ENCODE measurements at places on chromosomes 1 and 21. TPM values are rescaled to one million over a fixed set of nuclear protein-coding genes. Genes with fewer than 3 reads are reported as not detected.

Gene OR2T33
- total RNA-seq: not detected

GRCh38 chr21:36584980-36585940 is 105.3 kb upstream of the CLDN14 start:
- DNase-seq: no peak

DNA sequence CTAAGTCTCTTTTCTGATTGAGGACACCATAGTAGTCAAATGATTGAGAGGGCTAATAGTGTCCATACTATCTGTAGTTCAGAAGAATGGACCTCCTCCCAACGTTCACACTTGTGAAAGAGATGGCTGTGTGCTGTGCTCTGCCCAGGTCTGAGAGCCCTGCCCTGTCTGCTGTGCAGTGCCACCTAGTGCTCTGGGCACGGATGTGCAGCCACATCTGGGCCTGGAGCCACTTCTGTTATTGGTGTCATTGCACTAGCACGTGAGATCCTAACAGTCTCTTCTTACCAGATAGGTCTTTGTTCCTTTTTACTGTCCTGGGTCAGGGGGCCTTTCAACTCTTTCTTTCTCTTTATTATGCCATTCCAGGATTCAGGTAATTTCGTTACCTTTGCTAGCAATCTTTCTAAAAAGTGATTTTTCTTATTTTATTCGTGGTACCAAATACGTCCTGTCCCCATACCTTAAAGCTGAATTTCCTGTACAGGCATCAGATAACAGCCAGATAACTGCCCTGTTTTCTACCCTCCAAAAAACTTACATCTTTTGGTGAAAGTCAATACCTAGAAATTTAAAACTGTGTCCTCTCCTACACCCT is 21.7 kb downstream of the INTS3 start:
- peak; percentile 65 for DNase-seq

DNA sequence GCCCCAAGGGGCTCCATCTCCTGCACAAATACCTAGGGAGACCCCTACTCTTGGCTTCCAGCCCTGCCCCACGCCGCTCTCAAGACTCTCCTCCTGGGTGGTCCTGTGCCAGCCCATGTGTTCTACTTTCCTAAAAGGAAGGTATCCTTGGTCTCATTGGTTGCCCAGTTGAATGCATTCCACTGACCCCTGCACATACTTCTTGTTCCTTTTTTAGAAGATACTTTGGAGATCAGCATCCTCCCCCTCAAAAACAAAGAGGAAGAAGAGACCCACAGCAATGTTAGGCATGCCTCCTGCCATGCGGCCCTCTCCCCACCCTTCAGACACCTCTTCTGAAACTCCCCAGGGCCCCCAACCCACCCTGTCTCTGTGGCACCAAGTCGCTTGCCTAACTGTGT is 4.1 kb downstream of the SLAMF9 start:
- DNase-seq: no peak

DNA sequence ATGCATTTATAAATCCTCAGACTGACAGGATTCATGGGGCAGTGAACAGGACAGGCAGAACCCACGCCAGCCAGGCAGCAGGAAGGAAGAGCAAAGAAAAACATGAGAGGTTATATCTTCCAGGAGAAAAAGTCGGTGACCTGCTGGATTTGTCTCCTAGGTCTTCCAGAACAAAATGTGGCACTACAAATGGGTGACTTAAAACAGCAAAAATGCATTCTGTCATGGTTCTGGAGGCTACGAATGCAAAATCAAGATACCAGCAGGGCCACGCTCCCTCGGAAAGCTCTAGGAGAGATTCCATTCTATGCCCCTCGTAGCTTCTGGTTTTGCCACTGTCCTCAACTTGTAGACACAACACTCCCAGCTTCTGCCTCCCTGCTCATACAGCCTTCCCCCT is 63.4 kb downstream of the PSMG1 start:
- DNase-seq: no peak

Gene ARHGEF16
- total RNA-seq: 0.35 TPM

DNA sequence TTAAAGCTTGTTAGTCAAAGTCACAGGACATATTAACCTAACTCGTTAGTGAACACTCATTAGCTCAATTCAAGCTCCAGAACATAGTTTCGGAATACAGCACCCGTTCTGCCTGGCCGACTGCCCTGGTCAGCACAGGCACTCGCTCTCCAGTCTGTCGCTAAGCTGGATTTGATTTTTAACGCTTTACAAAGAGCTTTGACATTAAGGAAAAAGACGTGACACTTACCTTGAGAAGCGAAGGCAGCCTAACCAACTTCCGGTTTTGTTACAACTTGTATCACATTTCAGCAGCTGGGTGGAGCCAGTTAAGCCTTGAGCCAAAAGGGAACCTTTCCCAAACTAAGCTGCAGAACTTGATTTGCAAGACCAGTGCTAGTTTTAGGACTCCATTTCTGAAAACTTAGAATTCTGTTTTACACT is at the start of gene FRRS1:
Gene FRRS1, minus strand, starts transcription at position 258 of the 423 bp plus-strand sequence. CDS start 17,867 bp downstream, outside the sequence.
- DNase-seq: no peak

GRCh38 chr1:239735111-239735510 is 348.7 kb downstream of the CHRM3 start:
- DNase-seq: no peak

Gene OR2L13
- total RNA-seq: not detected

Gene PDE4B
- 53.2 TPM for total RNA-seq

DNA sequence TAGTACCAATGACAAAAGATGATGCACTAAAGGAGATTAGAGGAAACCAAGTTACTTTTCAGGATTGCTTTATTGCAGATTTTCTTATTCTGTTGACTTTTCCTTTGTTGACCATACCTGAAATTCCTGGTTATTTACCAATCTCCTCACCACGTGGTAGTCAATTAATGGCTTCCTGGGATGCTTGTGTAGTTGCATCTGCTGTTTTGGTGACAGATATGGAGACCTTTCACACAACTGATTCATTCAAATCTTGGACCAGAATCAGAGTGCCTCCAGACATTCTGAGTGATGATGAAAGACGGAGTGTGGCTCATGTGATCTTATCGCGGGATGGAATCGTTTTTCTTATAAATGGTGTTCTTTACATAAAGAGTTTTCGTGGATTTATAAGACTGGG is 91.3 kb downstream of the CATSPERE start:
- no peak for DNase-seq

- no peak for DNase-seq
Measured at GRCh38 chr1:233513431-233513830, 100.5 kb upstream of the KCNK1 start.

GRCh38 chr1:191592907-191593306 is 565.4 kb upstream of the RGS18 start:
- DNase-seq: no peak

GRCh38 chr1:157004806-157005205 is 40.7 kb downstream of the ARHGEF11 start:
- no peak for DNase-seq

DNA sequence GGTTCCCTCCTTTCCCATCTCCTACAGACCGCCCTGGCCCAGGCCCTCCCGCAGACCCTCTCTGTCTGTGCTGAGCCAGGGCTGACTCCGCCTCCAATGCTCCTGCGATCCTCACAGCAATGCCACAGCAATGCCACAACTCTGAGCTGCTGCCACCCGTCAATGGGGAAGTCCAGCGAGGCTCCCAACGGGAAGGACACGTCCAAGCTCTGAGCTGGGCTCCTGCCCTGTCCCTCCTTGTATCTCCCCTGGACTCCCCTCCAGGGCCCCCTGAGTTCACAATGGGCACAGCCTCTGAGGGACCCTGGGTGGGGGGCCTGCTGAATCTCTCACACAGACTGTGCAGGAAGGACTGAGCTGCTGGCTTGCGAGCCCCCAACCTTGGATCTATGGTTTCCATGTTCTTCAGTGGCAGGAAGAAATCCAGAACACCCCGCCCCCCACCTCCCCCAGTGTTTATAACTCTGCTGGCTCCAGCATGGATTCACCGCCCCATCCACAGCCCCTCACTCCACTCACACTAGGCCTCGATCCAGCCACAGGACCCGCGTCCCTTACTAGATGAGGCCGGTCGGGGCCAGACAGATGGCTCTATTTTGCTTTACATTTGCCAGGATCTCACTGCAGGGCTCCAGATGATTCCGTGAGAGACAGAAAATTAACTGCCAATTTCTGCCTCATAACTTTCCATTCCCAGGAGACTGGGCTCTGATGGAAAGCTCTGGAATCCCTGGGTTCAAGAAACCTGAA is 338.0 kb downstream of the MATN1 start:
- no peak for DNase-seq

DNA sequence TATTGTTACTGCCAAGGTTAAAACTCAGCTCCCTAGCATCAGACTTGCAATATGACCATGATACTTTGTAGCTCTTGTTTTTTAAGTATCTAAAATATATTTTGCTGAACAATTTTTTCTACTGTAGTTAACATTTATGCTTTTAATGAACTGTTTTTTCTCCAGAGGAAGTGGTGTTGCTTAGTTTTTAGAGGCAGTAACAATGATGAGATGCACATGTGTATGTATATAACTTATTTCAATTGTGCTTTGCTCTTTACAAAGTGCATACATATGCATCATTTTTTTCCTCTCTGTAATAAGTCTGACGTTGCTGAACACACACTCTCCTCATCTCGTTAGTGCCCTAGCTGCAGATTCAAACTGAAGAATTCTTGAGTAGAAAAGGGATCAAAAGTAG is 418.8 kb downstream of the ZP4 start:
- no peak for DNase-seq

DNA sequence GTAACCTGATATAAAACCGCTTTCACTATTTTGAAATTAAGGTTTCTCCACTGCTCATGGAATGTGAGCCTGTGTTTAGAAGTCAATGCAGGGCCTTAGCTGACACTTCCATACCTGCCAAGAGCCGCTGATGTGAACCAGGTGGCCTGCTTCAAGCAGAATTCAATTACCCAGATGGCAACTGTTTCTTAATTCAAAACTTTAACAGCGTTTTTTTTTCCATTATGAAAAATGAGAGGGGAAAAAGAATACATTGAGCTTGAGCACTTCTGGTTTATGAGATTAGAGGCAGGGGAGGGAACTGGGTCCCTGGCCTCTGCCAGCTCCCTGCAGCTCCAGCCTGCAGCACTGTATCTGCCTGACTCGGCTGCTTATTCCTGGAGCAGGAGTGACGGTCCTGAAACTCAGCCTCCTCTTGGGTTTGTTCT is 7.7 kb upstream of the ATP1A1 start:
- no peak for DNase-seq

DNA sequence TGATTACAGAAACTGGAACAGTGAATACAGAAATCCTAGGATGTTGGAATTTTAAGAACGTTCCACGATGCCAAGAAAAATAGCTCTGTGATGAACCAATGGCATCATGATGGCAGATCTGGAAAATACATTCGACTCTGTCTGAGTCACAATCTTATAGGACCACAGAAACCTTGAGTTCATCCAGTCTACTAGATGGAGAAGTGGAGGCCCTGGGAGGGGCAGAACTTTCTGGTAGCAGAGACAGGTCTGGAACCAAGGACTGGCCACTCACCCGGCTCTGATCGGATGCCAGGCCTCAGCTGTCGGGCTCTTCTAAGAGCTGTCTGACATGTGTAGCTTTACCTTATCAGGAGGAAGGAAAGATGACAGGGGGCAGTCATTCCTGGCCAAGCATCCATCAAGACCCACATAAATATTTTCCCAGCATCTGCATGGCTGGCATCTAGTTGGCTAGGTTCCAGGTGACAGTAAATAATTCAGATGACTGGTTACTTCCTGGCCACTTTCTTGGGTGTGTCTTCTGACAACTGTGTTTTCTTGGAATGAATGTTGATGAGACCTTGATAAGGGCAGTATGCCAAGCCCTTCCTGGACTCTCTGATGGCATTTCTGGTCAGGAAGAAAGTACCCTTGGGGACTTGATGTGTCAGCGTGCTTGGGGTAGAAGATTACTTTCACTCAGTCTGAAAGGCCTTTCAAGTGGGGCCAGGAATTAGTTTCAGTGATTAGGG is 72.6 kb upstream of the TRABD2B start:
- no peak for DNase-seq

DNA sequence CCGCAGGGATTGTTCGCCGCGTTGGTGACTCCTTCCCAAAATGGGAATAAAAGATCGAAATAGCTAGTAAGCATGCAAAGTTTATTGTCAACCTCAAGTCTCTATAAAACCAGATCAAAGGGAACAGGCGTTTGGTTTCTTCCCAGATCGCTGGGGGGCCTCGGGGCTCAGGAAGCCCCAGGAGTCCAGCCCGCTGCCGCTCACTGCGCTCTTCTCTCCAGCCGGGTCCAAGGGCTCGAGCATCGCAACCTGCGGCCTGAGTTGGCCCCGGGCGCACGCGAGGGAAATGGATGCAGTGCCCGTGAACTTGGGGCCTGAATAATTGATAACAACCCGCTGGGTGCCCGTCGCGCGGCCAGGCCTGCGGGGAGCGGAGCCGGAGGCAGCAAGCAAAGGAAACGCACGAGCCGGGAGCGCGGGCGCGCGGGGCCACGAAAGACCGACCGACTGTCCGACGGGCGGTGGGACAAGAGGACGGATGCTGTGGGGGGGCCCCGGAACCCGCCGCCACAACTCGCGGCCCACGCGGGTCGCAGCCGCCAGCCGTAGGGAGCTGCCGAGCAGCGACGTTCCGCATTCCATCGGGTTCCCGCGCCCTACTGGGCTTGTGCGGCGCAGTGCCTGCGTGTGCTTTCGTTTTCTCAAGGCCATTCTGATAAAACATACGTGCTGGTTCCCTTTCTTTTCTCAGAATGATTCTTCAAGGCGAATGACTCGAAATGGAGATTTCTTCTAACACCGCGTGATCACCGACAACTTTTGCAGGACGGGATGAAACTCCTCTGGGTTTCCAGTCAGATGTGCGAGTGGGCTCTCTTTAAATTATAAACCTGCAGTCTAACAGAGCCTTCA is 14.0 kb upstream of the ALX3 start:
- no peak for DNase-seq

Gene HTR1D
- 0.42 TPM for total RNA-seq

DNA sequence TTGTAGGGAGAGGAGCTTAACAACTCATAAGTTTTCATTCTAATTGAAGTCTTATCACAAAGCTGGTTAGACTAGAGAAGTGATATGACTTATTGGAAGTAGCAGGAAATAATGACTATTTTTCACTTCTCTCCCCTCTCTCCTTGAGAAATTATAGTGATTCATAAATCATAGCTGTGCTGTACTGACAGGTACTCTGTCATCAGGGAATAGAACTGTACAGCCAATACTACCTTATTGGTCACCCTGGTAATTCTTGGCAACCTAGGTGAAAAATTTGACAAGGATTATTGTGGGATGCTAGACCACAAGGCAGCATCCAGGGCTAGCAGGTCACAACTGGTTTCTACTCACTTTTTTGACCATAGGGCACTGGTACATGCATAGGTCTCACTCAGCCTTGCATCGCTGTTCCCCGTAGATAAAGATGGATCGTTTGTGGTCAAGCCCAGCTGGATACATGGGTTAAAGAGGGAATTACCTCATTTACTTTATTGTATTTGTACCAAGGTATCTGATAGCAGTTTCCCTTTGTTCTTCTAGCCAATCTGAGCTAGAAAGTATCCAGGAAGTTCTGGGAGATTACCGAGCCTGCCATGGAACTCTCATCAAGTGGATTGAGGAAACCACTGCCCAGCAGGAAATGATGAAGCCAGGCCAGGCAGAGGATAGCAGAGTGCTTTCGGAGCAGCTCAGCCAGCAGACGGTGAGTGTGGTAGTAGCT is 113.6 kb downstream of the MACF1 start:
- DNase-seq: peak; percentile 86

GRCh38 chr1:228095938-228096337 is 7.2 kb downstream of the C1orf35 start:
- no peak for DNase-seq

GRCh38 chr1:73673971-73674370 is 524.0 kb downstream of the LRRIQ3 start:
- no peak for DNase-seq

- DNase-seq: peak; percentile 59
Measured at GRCh38 chr1:99544328-99544727, 101.6 kb upstream of the PALMD start.

GRCh38 chr1:152960452-152961044 is 9.9 kb upstream of the SPRR4 start:
- no peak for DNase-seq

Gene DVL1
- 60.5 TPM for total RNA-seq

Gene FNDC5
- 0.40 TPM for total RNA-seq
